ENCODE measurements at places on chromosomes 6 and 20. TPM values are rescaled to one million over a fixed set of nuclear protein-coding genes. Genes with fewer than 3 reads are reported as not detected.

DNA sequence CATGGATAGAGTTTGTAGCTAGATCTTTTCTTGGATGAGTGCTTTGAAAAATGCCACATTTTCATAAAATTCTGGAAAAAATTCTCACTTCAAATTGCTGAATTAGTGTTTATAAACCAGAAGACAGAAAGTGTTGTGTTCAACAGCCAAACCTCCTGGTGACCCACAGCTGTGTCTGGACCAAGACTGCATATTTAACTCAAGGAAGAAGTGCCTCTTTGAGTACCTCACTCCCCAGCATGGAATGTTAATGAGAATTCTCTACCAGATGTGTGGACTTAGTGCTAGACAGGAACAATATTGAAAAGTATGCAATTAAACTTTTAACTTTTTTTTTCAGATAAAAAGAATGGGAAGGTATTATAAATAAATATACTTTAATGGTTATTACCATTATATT is 609.3 kb downstream of the COL12A1 start:
- DNase-seq, result no peak

LIN28B gene
- total RNA-seq, result not detected

GLP1R gene
- total RNA-seq, result not detected

- no peak for DNase-seq
Observed at GRCh38 chr6:21710216-21710615, 116.7 kb downstream of the SOX4 start.

DNA sequence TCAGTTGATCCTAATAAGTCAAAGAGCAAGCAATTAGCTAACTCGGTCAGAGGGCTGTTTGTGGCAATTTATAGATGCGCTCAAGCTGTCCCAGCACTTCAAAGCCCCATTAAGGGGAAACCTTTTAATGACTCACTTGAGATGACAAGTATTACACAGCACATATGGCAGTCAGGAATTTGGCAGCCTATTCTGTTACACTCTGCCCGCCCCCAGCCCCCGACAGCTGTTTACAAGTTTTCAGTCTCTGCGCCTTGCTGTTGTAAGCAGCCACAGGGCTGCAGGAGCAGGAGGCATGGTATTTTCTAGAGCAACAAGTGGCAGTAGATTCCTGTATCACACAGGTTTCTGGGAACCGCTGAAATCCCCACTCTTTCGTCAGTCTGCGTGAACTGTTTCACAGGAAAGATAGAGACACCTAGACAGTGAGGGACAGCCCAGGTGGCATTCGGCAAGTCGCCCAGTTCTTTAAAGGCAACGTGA is 263.0 kb downstream of the FOXC1 start:
- DNase-seq, result no peak

DNA sequence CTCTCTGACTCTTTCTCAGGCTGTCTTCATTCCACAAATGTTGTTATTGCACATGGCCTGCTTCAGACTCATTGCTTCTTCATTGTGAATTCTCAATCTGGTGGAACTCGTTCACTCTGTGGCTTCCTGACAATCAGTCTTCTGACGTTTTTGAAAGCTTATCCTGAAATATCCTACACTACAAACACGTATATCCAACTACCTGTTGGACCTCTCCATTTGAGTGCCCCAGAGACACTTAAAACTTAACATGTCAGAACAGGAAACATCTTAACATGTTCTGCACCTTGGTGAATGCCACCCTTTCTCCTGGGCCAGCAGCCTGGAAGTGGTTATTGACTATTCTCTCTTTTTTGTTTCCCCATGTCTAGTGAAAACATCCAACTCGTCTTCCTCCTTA is 50.8 kb downstream of the AIG1 start:
- DNase-seq, result no peak

GTPBP2 gene
- total RNA-seq, result 100 TPM

DNA sequence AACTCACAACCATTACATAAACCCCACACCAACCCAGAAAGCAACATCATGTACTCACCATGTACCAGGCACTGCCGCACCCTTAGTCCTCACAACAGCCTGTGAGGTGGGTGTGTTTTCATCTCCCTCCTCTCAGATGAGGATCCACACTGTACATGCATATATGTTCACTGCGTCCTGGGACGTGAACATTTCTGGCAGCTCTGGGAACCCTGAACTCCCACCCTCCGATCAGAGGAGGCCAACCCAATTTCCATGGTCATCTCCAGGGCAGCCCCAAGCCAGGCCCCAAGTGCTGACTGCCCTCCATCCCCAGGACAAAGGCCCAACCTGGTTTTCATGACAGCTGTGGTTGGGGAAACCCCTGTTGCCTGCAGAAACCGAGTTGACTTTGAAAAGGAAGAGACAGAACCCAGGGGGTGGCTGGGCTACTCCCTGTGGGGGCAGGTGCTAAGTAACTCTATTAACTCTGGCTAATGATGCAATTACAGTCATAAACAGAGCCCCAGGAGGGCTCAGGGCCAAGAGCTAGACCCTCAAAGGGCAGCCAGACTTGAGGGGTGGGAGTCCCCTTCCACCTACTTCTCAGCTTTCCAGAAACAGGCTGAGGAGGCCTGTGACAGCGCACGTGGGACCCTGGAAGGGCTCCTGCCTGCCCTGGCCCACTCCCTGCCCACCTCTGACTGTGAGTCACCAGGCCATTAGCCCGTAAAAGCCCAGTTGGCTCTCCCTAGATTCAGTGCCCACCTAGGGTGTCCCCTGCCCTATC is 2.6 kb downstream of the TFEB start:
- peak; percentile 88 for DNase-seq

GRCh38 chr20:32163951-32164350 is 43.6 kb downstream of the PLAGL2 start:
- DNase-seq, result peak; percentile 4

DNA sequence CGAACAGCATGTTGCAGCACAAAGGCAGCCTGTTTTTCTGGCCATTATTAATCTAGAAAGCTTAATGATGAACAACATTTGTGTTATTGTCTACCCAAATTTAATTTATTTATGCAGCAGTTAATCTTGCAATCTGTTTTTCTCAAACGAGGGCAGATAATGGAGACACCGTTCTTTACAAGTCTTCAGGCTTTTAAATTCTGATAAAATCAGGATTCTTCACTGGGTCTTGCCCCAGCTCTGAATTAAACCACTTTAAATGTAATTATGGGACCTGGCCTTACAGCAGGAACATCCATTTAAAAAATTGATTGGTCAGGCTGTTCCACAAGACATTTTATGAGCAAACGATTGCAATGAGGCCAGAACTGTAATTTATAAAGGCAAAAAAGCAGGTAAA is 26.5 kb upstream of the INSM1 start:
- no peak for DNase-seq

GRCh38 chr6:159789377-159790148 is at the start of gene TCP1:
TCP1 (minus strand) TSS chr6:159789602; CDS start chr6:159789468, 134 bp downstream.
- DNase-seq, result peak; percentile 99

DNA sequence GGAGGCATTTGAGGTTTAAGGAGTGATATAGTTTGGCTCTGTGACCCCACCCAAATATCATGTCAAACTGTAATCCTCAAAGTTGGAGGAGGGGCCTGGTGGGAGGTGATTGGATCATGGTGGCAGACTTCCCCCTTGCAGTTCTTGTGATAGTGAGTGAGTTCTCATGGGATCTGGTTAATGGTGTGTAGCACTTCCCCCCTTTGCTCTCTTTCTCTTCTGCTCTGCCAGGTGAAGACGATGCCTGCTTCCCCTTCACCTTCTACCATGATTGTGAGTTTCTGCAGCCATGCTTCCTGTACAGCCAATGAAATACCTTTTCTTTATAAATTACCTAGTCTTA is 1.7 kb upstream of the HDDC2 start:
- DNase-seq, result no peak

GRCh38 chr20:38604873-38605303 is 3.3 kb downstream of the ARHGAP40 start:
- DNase-seq, result no peak

DNA sequence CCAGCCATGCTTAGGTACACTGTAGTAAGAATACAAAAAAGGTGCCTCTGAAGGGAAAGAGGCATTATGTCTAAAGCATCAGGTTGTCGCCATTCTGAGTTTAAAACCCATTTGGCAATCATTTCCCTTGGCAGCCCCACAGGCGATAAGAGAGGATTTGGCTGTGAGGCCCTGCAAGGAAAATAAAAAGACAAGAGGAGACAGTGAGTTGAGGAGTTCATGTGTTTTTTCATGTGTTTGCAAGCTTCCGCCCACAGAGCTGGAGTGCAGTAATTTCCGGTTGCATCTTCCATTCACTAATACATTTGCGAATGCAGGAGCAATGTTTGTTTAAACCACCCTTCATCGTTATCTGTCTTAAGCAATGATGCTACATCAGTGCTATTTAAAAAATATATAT is 138.5 kb upstream of the SOX4 start:
- no peak for DNase-seq

DNA sequence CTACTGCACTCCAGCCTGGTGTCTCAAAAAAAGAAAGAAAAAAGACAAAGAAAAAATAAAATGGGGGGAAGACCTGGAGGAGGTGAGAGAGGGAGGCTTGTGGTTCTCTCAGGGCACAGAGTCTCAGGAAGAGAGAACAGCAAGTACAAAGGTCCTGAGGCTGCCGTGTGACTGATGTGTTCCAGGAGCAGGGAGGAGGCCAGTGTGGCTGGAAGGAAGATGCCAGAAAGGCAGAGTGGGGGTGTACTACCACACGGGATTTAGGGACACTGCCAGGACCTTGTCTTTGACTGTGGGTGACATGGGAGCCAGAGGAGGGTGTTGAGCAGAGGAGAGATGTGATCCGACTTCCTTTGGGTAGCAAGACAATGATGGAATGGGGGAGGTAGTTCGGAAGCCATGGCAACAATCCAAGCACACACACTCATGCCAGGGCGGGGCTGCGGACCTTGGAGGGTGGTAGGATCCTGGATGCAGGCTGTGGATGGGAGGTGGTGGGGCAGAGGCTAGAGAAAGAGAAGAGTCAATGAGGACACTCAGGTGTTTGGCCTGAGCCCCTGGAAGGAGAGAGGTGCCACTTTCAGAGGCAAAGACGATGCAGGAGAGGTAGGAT is 136.4 kb upstream of the PTPN1 start:
- DNase-seq, result no peak

- no peak for DNase-seq
Observed at GRCh38 chr6:160260803-160261450, 2.3 kb upstream of the SLC22A2 start.

DNA sequence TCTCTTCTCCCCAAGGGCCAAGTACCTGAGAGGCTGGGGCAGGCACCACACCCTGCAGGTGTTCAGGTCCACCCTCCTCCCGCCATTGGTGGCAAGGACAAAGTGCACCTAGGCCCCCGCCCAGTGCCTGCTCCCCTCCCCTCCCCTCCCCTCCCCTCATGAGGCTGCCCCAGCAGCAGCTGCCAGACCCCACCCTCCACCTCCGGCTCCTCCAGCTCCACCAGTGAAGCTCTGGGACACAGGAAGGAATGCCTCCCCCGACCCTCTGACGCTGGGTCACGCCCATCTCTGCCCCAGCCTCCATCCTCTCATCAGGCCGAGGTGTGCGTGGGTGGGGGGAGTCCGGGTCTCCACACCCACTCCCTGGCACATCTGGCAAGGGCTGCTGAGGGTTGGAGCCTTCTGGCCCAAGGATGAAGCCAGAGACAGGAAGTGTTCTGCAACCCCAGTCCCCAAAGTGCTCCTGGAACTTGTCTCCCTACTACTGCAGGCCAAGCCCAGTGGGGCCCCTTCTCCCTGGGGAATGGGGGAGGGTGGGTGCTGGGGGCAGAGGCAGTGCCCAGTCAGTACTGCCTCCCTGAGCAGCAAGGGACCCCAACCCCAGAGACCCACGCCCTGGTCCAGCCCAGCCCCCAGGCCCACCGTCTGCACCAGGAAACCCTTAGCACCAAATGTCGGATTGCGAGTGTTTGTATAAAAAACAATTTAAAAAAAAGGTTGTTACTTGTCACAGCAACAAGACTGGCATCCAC is 1.6 kb upstream of the UCKL1 start:
- peak; percentile 79 for DNase-seq

GRCh38 chr20:21529863-21530262 is 16.0 kb upstream of the NKX2-2 start:
- DNase-seq, result no peak

- no peak for DNase-seq
Observed at GRCh38 chr6:44332585-44332984, 9.9 kb upstream of the SPATS1 start.

Data from spleen (tissue), 13 donors.